ENCODE measurements at places on chromosomes 1 and 21.

- DNase-seq, result no peak
Measured at GRCh38 chr1:221981461-221981860, 239.6 kb upstream of the DUSP10 start.

GRCh38 chr1:84750110-84750730, 60.0 kb upstream of the SSX2IP start:
- no peak for DNase-seq

DNA sequence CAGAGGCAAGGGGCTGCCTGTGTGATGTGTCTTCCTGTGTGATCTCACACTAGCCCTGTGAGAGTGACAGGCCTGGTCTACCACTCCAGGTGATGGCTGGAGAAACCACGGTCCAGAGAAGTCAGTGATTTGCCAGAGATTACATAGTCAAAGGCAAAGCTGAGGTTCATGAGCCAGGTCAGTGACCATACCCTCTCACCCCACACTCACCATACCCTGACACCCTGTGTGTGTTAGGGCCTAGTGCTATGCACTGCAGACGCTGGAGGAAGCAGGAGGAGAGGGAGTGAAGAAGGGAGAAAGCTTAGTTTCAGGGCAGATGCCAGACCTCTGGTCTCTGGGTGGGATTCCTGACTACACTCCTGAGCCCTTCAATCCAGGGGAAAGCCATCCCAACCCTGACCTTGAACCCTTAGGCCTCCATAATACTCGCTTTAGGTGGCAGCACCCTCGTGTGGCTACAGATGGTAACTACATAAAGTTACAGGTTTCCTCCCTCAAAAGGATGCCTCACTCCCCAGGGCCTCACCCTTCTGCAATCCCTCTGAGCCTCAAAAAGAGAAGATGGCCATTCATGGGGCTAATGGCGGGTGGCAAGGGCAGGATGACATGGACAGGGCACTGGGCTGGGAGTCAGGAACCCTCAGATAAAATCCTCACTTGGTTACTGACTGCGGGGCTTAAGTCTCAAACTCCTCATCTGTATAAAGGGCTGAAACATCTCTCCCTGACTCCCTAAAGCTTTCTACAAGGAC, 20.8 kb upstream of the SDC3 start:
- DNase-seq, result peak; percentile 51

GRCh38 chr1:53311702-53312305, 16.1 kb downstream of the LRP8 start:
- DNase-seq, result no peak

- DNase-seq, result no peak
Measured at GRCh38 chr1:103416681-103417286, 108.7 kb upstream of the RNPC3 start.

DNA sequence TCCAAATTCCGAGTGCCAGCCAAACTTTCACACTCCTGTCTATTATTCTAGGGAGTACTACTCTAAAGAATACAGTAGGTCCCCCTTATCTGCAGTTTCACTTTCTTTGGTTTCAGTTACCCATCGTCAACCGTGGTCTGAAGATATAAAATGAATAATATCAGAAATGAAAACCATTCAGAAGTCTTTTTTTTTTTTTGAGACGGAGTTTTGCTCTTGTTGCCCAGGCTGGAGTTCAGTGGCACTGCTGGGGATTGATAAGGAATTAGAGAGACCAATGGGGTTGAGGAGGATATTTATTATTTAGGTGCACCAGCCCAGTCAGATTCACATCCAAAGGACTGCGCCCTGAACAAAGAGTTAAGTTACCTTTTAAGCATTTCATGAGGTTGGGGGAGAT, 52.9 kb upstream of the SRSF10 start:
- no peak for DNase-seq

DNA sequence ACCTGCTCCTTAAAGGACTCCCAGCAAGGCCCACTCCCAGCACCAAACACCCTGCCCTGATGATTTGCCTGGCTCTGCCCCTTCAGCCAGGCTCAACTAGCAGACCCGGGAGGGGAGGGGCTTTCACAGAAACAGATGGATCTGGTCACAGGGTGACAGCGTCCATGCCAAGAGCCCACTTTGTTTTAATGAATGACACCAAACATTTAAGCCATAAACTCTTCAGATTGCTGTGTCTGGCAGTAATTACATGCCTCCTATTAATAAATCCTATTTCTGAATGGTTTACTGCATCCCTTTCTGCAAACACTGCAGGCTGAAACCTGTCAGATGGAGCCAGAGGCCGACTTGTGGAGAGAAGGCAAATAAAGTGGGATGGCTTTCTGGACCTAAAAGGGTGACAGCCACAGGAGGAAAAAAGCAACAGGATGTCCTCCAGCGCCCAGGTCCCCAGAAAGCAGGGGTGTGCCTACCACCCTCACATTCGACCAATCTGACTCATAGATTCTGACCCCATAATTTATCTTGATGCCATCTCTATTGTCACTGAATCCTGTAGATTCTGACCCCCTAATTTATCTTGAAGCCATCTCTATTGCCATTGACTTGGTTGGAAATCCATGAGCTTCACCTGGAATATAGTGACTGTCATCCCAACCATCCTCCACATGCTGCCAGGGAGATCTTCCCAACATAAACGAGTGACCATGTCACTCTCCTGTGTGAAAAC, 200.9 kb downstream of the PLPP3 start:
- DNase-seq, result no peak

- no peak for DNase-seq
Measured at GRCh38 chr1:177913762-177914540, 55.9 kb downstream of the SEC16B start.

- no peak for DNase-seq
Measured at GRCh38 chr1:87299661-87300060, 29.0 kb upstream of the LMO4 start.

- DNase-seq, result no peak
Measured at GRCh38 chr1:179930867-179931266, 23.7 kb upstream of the CEP350 start.

- DNase-seq, result no peak
Measured at GRCh38 chr1:222784371-222784770, 30.5 kb upstream of the DISP1 start.

GRCh38 chr1:88773540-88774150, 89.6 kb downstream of the PKN2 start:
- DNase-seq, result no peak

DNA sequence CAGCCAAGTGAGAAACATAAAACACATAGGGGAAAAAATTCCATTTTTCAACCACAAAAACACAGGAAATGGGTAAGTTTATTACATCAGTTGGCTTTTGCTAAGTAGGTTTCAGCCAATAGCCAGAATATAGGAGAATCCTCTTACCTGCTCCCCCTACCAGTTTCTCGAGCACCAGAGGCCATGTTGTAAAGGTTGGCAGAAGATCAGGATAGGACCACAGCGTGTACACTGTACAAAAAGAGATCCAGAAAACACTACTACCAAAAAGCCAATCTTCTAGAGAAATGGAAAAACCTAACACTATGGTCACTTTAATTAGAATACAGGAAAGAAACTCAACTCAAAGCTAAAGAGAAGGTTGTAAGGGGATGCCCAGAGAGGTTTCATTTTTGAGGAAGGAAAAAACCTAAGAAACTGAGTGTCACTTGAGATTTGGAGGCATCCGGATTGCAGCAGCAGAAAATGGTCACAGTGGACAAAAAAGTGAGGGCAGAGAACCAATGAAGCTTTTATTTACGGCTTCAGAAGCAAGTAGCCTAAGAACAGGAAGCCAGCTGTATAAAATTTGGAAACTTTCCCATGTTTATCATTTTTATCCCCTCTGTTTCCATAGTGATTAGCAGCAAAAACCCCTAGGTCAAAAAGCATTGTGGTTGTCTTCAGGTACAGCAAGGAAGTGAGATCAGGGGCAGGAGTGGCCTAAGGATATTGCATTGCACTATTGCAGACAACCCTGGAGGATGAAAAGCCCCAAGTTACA, 2.9 kb downstream of the EIF2D start:
- DNase-seq, result no peak

DNA sequence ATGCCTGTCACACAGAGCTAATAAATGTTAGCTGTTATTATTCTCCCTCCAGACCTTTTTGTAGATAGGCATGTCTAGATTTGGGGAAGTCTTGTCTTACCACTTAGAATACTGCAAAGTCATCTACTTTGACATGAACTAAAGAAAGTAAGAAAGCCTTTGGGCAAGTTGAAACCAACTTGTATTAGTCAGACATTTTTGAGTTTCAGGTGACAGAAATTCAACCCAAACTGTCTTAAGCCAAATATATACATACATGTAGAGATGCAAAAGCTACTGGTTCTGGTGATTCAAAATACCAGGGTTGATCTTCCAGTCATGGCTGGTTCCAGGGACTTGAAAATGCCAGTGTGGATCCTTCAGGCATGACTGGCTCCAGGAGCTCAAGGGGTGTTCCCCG, 276.8 kb upstream of the TMEM51 start:
- no peak for DNase-seq

DNA sequence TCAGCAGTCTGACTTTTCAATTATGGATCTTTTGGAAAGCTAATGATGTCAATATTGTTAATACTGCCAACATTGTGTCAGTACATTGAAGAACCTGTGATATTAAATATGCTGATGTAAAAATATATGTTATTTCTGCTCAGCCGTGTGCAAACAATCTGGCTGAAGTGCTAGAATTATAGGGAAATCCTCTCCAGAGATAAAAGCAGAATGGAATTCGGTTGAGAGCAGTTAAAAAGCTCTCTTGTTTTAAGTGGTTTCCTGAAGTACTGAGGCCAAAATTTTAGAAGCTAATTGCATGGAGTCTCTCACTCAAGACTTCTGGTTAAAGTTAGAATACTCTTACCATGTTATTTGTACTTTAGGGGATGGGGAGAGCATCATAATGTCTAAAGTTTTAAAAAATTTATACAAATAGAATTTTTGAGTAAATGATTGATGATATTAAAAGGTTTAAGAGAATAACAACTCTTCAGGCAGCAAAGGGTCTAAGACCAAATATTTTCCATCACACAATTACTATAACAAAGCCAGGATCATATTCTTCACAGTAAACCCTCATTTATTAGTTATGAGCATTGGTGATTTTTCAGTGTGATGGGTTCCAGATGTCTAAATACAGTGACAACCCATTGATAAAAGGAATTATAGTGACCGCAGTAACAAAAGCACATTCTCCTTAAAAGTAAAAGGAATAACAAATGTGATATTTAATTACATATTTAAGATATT, 834.2 kb upstream of the CXADR start:
- no peak for DNase-seq

GRCh38 chr1:150182247-150182646, 32.5 kb downstream of the PLEKHO1 start:
- DNase-seq, result no peak

DNA sequence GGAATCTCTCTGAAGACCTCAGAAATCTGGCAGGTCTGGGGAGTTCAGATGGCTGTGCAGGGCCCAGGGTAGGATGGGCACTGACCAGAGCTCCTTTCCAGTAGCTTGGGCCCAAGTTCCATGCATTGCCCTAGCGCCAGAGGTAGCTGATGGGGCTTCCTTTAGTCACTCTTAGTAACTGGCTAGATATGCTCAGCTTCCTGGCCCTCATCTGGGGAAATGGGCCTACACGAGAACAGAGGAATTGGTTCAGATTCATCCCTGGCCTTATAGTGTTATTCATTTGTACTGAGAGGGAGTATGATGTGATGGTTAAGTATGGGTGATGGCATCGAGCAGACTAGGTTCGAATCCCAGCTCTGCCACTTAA, 15.5 kb upstream of the PSMB2 start:
- no peak for DNase-seq
